ENCODE measurements at places on chromosomes 5 and 9.

GRCh38 chr5:125410537-125411070 is 664.2 kb upstream of the ZNF608 start:
- no peak for DNase-seq

GRCh38 chr9:122827761-122828093 is 661 bp downstream of the PDCL start:
- no peak for DNase-seq

DNA sequence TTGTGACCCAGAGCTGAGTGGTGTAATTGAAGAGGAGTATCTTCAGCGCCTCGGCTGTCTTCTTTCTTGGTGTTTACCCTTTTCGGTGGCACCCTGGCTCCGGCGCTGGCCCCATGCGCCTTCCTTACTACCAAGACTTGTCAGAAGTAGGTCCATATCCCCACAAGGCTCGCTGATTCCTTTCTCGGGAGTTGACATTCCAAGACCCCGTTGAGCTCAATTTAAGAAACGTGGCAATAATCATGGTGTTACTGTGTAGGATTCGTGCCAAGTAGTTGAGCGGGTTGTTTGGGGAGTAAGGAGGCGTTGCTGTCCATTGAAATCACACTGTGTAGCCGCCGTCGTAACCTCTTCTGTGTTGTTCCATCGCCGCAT is 795 bp downstream of the NDUFAF2 start:
- no peak for DNase-seq

DNA sequence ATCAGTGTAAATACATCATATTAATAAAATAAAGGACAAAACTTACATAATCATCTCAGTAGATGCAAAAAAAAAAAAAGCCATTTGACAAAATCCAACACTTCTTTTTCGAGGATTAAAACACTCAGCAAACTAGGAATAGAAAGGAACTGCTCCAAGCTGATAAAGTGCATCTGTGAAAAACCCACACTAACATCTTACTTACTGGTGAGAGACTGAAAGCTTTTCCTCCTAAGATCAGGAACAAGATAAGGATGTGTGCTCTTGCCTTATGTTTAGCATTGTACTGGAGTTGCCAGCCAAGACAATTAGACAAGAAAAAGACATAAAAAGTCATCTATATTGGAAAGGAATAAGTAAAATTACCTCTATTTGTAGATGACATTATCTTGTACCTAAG is 120.2 kb upstream of the SAP30L start:
- DNase-seq: no peak

- no peak for DNase-seq
These were observed 12.1 kb downstream of the PROP1 start for GRCh38 chr5:177983763-177984583.

GRCh38 chr9:133340256-133340655 is 4.3 kb upstream of the SURF6 start:
- no peak for DNase-seq

DNA sequence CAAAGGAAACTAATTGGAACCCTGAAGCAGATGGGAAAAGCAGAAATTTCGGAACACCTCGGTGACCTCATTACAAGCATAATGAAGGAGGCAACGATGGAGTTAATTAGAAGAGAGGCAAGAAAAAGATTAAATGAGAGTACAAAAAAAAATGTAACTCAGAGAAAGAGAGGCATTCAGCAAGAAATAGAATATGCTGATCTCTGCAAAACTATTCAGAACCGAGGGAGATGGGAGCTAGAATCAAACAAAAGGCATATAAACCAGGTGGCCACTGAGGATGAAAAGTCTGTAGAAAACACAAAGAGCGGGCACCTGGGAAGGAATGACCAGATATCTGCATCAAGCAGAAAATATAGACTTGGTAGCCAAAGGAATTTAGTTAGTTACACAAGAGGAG is 118.9 kb downstream of the CETN3 start:
- DNase-seq: no peak

DNA sequence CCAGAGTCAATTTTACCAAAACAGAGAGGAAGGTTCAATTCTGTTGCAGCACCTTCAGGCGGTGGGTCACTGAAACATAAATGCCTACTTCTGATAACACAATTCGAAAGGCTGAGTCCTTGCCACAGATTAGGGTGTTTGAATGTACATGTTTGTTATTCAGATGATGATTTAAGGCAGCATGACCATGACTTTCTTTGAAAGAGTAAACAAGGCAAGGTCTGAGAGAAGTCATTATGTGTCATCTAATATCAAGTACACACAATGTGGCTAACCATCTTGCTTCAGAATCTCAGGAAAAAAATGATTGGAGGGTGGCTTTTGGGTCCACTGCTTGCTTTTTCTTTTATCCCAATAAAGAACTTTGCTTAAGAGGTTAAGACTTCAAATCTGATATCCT is 457.5 kb downstream of the TAF11L14 start:
- DNase-seq: no peak

DNA sequence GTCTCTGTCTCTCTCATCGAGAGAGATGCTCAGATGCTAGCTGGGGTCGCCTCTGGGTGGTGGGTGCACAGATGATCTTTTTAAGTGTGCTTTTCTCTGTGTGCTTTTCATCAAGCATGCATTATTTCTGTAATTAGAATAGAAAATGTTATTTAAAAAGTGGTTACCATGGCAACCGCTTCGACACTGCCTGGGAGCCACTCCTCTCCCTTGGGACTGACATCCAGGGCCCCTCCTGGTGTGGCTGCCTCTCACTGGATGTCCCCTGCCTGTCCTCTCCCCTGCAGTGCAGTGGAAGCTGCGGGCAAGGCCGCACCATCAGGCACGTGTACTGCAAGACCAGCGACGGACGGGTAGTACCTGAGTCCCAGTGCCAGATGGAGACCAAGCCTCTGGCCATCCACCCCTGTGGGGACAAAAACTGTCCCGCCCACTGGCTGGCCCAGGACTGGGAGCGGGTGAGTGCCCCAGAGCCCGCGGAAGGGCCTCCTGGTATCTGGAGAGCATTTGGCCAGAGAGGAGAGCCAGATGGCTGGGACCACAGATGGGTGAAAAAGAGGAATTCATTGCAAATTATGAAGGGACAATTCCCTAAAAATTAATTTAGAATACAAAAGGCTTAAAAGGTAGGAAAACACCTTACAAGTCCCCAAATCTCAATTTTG is 34.7 kb downstream of the ADAMTSL2 start:
- DNase-seq: no peak

- DNase-seq: no peak
These were observed 72.2 kb downstream of the COL15A1 start for GRCh38 chr9:99015890-99016289.

GRCh38 chr5:86679949-86680348 is 62.2 kb downstream of the COX7C start:
- no peak for DNase-seq

GRCh38 chr5:93874491-93874890 is 133.1 kb upstream of the POU5F2 start:
- DNase-seq: no peak

GRCh38 chr5:35009019-35009418 is 38.7 kb downstream of the AGXT2 start:
- no peak for DNase-seq

GRCh38 chr9:81424431-81424830 is 264.9 kb downstream of the TLE1 start:
- no peak for DNase-seq

DNA sequence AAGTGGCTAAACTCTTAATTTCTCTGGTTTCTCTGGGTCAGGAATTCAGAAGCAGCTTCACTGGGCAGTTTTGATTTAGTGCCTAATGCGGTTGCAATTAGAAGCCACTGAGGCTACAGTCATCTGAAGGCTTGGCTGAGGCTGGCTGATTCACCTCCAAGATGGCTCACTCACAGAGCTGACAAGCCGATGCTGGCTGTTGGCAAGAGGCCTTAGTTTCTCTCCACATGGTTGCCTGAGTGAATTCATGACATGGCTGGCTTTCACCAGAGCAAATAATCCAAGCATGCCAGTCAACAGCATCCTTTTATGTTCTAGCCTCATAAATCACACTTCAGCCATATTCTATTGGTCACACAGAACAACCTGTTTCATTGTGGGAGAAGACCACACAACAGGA is 2.8 kb upstream of the CDK7 start:
- DNase-seq: no peak

DNA sequence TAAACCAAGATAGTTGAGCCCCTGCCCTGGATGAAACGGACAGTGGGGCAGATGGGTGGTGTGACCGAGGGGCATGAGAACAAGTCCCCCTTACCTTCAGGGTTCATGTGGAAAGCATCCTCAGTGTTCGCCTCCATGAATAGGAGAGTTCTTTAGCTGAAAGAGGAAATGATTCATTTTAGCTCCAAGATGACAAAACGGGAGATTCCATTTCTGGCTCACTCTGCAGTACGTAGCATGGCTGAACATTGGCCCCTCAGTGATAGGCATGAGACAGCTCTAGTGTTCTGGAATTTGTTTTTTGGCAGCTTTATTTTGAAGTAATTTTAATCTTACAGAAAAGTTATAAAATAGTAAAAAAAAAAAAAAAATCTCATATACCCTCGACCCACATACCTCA is 70.2 kb upstream of the AGXT2 start:
- DNase-seq: no peak

- no peak for DNase-seq
These were observed 100.9 kb downstream of the SMARCA2 start for GRCh38 chr9:2116073-2116472.

DNA sequence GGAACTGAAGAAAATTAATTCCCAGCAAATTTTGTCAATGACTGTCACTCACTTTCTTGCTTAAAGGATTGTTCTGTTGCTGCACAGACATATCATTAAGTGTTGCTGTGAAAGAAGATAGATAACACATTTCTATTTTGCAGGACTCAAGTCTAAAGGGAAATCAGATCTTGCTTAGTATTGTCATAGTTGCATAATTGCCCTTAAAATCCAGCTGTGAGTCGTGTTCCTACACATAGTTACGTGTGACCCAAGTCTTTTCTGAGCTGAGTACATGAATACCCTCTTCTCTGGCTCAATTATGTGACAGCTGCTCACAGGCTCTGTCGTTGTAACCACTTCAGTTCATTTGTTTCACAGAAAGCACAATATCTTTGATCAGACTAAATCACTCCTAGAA is 390.8 kb downstream of the DTWD2 start:
- DNase-seq: no peak

- no peak for DNase-seq
These were observed 164.0 kb downstream of the CCDC192 start for GRCh38 chr5:127867022-127867783.

DNA sequence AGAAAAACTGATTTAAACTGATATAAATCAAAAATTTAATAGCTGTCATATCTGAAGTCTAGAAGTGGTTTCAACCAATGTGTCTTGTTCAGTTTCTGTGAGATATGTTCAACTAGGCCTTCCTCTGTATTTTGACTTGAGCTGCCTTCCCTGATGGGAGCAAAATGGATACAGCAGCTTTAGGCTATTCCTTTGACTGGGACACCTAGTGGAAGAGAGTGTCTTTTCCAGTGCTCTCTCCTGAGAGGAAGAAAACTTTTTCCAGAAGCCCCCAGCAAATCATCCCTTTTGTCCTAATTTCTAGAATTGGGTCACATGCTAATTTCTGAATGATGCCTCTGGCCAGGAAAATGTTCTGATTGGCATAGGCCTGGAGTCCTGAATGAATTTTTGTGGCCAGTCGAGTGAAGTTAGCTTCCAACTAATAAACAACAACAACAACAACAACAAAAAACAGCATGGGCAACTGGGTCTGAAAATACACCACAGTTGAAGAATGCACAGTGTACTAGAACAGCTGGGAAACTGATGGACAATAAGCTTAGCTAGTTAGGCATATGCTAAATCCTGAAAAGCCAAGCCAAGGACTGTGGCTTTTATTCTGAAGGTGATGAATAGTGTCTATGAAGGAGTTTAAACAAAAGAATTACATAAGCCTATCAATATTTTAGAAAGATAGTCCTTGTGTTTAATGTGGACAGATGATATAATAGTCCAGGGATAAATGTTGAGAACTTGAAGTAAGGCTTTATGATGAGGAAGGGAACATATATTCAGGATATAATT is 125.7 kb downstream of the FBN2 start:
- DNase-seq: no peak

- DNase-seq: no peak
These were observed 5.6 kb downstream of the RBM27 start for GRCh38 chr5:146208916-146209522.

GRCh38 chr5:32030222-32030621 is 143.9 kb downstream of the GOLPH3 start:
- DNase-seq: no peak

DNA sequence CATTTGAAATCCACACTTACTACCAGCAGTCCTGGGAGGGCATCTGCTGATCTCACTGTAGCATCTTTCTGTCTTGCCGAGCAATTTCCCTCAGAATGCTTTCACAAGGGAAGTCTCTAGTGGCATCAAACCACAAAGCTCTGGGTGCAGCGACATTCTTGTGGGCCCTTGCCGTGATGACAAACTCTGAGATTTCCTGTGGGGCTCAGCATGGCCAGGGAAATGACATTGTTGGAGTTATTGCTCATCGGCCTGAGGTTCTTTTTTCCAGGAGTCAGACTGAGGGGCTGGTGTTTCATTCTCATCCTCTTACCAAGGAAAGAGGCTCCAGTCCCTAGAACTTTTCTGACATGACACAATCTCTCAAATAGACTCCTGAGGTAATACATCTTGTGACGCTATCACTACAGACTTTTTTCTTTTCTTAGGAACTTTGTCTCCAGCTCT is 51.4 kb downstream of the PFDN1 start:
- DNase-seq: no peak

- DNase-seq: peak; percentile 1
These were observed 59.3 kb downstream of the AHRR start for GRCh38 chr5:380701-381309.

- DNase-seq: peak; percentile 47
These were observed 7.1 kb downstream of the PHYHD1 start for GRCh38 chr9:128927731-128928411.

DNA sequence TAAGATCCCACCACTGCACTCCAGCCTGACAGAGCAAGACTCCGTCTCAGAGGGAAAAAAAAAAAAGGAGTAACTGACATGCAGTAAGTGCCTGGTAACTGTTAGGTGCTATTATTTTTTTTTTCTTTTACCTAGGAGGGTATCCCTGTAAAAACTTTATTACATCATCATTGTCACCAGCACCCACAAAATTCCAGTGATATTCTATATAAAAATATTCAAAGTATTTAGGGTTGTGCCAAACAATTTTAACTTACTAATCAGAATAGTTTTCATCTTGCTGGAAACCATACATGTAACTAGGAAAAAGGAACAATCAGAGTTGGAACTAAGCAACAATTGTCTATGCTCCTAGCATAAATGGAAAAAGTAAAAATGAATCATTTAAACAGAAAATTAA is 112.4 kb downstream of the SSBP2 start:
- DNase-seq: no peak

DNA sequence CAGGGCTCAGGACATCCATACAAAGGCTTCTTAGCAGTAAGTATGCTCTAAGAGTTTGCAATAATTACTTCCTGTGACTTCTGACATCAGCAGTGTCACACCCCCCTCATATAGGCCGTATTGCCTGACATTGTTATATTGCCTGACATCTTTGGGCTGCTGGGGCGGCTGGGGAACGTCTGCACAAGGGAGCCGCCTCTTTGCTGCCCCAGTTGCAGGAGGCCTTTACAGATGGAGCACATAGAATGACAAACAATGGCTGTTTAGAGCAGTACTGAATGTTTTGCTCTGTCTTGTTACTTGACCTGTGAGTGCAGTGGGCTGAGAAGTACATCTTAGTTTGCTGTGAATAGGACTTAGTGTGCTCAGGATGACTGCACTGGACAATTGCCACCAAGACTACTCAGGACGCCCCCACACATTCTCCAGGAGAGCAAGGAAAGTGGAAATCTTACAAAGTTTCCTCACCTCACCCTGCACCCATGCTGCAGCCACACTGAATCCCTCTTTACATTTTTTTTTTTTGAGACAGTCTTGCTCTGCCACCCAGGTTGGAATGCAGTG is 65.4 kb upstream of the SPOCK1 start:
- DNase-seq: no peak

GRCh38 chr5:15023846-15024245 is 152.3 kb upstream of the ANKH start:
- no peak for DNase-seq
